ENCODE measurements at places on chromosomes 6 and 20.

GRCh38 chr20:14199111-14199510 lies 138.3 kb downstream of the FLRT3 start:
- no peak for DNase-seq

- DNase-seq, result no peak
Measured at GRCh38 chr20:40956542-40957264, 71.9 kb upstream of the TOP1 start.

DNA sequence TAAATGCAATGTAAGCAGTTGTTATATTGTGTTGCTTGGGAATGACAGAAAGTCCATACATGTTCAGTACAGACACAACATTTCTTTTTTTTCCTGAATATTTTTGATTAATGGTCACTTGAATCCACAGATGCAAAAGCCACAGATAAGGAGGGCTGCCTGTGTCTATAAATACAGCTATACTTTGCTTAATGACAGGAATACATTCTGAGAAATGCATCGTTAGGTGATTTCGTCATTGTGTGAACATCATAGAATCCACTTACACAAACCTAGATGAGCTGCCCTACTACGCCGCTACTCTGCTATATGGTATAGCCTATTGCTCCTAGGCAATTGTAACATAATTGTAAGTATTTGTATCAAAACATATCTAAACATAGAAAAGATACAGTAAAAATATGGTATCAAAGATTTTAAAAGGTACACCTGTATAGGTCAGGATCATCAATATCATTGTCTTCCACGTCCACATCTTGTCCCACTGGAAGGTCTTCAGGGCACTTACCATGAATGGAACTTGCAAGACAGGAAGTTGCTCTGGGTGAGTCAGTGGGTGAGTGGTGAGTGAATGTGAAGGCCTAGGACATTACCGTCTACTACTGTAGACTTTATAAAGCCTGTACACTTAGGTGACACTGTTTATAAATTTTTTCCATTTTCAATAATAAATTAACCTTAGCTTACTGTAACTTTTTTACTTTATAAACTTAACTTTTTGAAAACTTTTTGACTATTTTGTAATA lies 27.9 kb upstream of the POPDC3 start:
- DNase-seq, result no peak

DNA sequence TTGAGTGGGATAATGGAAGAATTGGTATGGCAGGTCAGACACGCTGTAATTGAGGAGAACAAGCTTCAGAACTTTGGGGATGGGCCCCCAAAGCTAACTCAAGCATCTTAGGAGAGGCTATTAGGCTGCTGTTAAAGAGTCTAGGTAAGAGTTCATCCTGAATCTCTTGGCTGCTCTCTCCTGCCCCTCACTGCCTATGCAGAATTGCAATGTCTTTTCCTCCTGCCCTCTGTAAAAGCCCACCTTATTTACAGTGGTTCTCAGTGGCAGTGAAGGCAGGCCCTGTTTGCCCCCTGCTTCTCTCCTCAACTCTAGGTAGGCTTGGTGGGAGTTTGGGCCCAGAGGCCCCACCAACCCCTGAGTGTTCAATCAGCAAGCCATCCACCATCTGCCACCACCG lies 55.0 kb downstream of the LYRM2 start:
- DNase-seq, result no peak

GRCh38 chr6:81772741-81773140 lies 20.3 kb upstream of the TENT5A start:
- DNase-seq, result no peak

GRCh38 chr6:1525364-1526038 lies 84.2 kb upstream of the FOXC1 start:
- DNase-seq, result no peak

- no peak for DNase-seq
Measured at GRCh38 chr20:34129518-34130162, 17.6 kb upstream of the EIF2S2 start.

DNA sequence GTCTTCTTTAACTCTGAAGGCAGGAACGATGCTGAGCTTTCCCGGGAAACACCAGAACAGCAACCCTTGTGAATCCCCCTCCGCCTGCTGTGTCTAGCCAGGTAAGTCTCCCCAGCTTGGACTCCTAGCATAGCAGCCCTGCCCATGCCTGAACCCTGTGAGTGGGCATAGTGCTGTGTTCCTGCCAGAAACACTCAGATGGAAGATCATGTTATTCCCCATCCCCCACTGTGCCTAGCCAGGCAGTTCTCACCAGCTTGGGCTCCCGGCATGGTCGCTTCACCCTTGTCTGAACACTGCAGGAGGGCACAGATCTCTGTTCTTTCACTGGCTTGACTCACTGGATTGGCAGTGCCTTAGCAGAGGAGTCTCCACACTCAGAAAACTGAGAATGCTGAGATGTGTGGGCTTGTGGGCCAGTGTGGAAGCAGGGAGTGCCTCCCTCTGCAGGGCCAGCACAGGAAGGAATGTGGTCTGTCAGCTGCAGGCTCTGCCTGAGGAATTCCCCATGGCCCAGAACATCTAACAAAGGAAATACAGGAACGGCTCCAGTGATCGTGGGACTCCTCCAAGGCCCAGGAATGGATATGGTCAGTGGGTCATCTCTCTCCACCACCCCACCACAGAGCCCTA lies 440.1 kb upstream of the ADGRB3 start:
- DNase-seq, result no peak

- no peak for DNase-seq
Measured at GRCh38 chr6:136963259-136963658, 41.2 kb downstream of the SLC35D3 start.
